ENCODE measurements at places on chromosomes 6 and 20.

DNA sequence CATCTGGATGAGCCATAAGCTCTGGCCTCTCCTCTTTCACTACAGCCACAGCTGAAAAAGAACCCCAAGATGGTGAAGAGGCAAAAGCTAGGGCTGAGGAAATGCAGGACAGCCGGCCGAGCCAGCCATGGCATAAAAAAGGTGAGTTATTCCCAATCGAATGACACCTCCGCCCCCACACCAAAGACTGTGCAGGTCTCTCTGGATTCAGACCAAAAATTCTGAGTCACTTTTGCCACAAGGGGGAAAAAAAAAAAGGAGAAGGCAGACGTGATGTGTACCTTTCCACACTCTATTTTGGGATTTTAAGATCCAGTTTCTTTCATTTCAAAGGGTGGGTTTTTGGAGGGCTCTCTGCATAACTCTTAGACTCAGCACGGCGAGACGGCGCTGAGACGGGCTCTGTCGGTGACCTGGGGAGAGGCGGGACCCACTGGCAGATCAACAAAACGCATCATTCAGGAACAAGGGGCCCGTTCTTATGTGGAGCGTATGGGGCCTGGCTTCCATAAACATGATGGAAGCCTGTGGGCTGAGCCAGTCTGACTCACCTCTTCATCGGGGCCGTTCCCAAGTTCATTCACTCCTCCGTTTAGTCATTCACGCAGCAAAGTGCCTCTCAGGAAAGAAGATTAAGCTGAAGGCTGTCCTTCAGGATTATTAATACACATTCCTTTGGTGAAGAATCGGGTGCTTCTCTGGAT lies 54.8 kb downstream of the NFATC2 start:
- no peak for DNase-seq

DNA sequence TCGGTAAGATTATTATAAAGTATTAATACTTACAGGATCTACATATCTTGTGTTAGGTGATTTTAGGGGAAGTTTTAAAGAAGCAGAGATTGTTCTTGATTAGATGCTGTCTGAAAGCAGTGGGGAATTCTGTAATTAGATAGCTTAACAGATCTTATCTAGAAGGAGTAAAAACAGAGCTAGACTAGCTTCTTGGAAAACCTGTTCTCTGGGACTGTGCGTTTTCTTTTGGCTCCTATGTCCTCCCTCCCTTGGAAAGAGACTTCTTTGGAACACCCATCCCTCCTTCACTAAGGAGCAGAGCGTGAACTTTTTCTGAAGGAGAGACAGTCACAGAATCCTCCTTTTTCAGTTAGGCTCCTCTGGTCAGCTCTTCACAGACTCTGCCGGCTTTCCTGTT lies 83.5 kb upstream of the ZNF184 start:
- no peak for DNase-seq

- DNase-seq: no peak
Measured at GRCh38 chr6:74568861-74569260, 637.0 kb downstream of the COL12A1 start.

- DNase-seq: no peak
Measured at GRCh38 chr6:125277838-125278237, 23.9 kb downstream of the HDDC2 start.

Data from esophagus squamous epithelium (tissue), 5 donors.